ENCODE measurements at places on chromosomes 5 and 9. TPM values are rescaled to one million over a fixed set of nuclear protein-coding genes. Genes with fewer than 3 reads are reported as not detected.

Gene CSF1R
- total RNA-seq, result not detected

Gene CDH12
- not detected for total RNA-seq

Gene CDKN2B
- total RNA-seq, result 44.9 TPM

GRCh38 chr5:124927735-124928134 is 181.3 kb upstream of the ZNF608 start:
- H3K27me3 ChIP-seq, result no peaks in the 10 kb centered on the region
- H3K27ac ChIP-seq, result no peak overlapping the region
- H3K4me1 ChIP-seq, result no peaks in the 10 kb centered on the region
- no peak for DNase-seq

- no peaks in the 10 kb centered on the region for H3K27me3 ChIP-seq
- H3K27ac ChIP-seq, result no peak overlapping the region
- DNase-seq, result no peak
These were observed 8.6 kb downstream of the SLC6A3 start for GRCh38 chr5:1436681-1437080.

DNA sequence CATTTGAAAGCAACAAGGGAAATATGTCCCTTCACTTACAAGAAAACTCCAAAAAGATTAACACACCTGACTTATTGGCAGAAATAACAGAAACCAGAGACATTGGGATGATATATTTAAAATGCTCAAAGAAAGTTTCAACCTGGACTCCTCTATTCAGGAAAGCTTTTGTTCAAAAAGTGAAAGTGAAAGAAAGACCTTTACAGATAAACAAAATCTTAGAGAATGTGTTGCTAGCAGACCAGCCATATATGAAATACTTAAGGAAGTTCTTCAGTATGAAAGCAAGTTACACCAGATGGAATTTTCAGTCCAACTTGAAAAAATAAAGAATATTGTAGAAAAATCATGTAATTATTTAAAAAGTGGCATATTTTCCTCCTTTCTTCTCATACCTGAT is 1075.1 kb downstream of the NR2F1-AS1 start:
- no peaks in the 10 kb centered on the region for H3K27me3 ChIP-seq
- peak overlapping the region; percentile 35 for H3K4me3 ChIP-seq
- H3K4me1 ChIP-seq, result no peaks in the 10 kb centered on the region
- DNase-seq, result peak; percentile 15

DNA sequence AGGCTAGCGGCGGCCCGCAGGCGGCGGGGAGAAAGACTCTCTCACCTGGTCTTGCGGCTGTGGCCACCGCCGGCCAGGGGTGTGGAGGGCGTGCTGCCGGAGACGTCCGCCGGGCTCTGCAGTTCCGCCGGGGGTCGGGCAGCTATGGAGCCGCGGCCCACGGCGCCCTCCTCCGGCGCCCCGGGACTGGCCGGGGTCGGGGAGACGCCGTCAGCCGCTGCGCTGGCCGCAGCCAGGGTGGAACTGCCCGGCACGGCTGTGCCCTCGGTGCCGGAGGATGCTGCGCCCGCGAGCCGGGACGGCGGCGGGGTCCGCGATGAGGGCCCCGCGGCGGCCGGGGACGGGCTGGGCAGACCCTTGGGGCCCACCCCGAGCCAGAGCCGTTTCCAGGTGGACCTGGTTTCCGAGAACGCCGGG is 253 bp downstream of the SLC12A2 start:
- H3K27ac ChIP-seq, result peak overlapping the region; percentile 88
- peak overlapping the region; percentile 75 for H3K4me3 ChIP-seq
- no peaks in the 10 kb centered on the region for H3K27me3 ChIP-seq
- H3K4me1 ChIP-seq, result peaks cover 3% of the 10 kb centered on the region
- DNase-seq, result peak; percentile 58

- peak; percentile 88 for DNase-seq
- no peaks in the 10 kb centered on the region for H3K36me3 ChIP-seq
- no peak overlapping the region for H3K27ac ChIP-seq
- H3K27me3 ChIP-seq, result no peaks in the 10 kb centered on the region
- H3K4me1 ChIP-seq, result no peaks in the 10 kb centered on the region
These were observed 579.7 kb upstream of the ZNF608 start for GRCh38 chr5:125326150-125326510.

DNA sequence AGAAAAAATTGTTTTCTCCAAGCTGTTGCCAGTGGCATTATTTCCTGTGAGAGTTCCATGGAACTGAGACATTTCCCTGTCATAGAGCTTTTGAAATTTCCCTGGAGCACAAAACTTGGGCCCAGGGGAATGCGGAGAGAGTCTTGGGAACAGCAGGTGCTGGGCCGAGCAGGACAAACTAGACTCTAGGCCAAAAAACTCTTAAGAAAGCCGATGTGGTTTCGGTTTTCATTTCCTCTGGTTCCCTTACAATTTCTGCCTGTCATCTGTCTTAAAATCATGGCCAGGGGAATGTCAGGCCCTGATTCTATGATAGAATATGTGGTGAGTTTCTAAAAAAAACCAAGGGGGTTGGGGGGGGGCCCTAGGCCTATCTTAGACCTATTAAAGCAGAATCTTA is 4.6 kb downstream of the SLC35A4 start:
- peaks cover 21% of the 10 kb centered on the region for H3K36me3 ChIP-seq
- H3K27ac ChIP-seq, result no peak overlapping the region
- peaks cover 9% of the 10 kb centered on the region for H3K4me1 ChIP-seq
- no peak for DNase-seq

All from fibroblast of lung (primary cell).